Peyer's patch (tissue), 4 donors: ENCODE measurements at places on chromosomes 16 and 17. TPM values are rescaled to one million over a fixed set of nuclear protein-coding genes. Genes with fewer than 3 reads are reported as not detected.

- no peaks in the 10 kb centered on the region for H3K36me3 ChIP-seq
- peak; percentile 69 for DNase-seq
- no peak overlapping the region for H3K27ac ChIP-seq
- no peak overlapping the region for H3K4me3 ChIP-seq
- no peaks in the 10 kb centered on the region for H3K27me3 ChIP-seq
- H3K4me1 ChIP-seq, result peaks cover 6% of the 10 kb centered on the region
These were observed 4.3 kb upstream of the APRT start for GRCh38 chr16:88815901-88816589.

LITAFD gene
- not detected for total RNA-seq

DNA sequence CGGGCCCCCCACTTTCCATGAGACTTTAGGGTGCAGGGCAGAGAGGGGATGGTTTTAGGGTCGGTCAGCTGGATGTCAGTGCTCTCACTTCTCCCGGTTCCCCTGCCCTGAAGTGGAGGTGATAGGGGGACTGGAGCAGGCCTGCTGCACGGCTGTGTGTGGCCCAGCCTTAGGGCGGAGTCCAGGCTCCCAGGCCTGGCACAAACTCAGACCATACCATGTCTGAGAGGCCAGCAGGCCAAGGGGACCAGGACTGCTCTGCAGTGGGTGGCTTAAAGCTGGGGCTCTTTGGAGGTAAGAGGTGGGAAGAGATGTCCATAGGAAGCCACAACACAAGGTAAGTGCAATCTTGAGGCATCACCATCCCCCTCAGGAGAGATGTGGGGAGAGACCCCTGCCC is 8.3 kb downstream of the TFAP4 start:
- H3K36me3 ChIP-seq, result no peaks in the 10 kb centered on the region
- H3K27ac ChIP-seq, result peak overlapping the region; percentile 30
- H3K4me1 ChIP-seq, result peaks cover 7% of the 10 kb centered on the region
- no peak overlapping the region for H3K4me3 ChIP-seq
- no peaks in the 10 kb centered on the region for H3K27me3 ChIP-seq

AOC2 gene
- total RNA-seq, result 1.6 TPM

NEUROD2 gene
- total RNA-seq, result not detected

GRCh38 chr17:73929860-73930430 is 273.5 kb upstream of the RPL38 start:
- no peak overlapping the region for H3K4me3 ChIP-seq
- H3K27me3 ChIP-seq, result no peaks in the 10 kb centered on the region
- no peak overlapping the region for H3K27ac ChIP-seq
- no peaks in the 10 kb centered on the region for H3K4me1 ChIP-seq
- no peak for DNase-seq

SUMO2 gene
- 22.5 TPM for total RNA-seq

CHRNE gene
- not detected for total RNA-seq

- no peak overlapping the region for H3K27ac ChIP-seq
- H3K4me1 ChIP-seq, result no peaks in the 10 kb centered on the region
- H3K4me3 ChIP-seq, result no peak overlapping the region
- no peaks in the 10 kb centered on the region for H3K27me3 ChIP-seq
- no peaks in the 10 kb centered on the region for H3K36me3 ChIP-seq
These were observed 1226.0 kb downstream of the CDH8 start for GRCh38 chr16:60810250-60810649.
